ENCODE measurements at places on chromosomes 12 and 14.

- no peak for DNase-seq
Measured at GRCh38 chr14:53500191-53500590, 347.1 kb upstream of the DDHD1 start.

GRCh38 chr12:94761559-94761958, 111.2 kb upstream of the TMCC3 start:
- DNase-seq: no peak

GRCh38 chr12:93043192-93043876, 114.2 kb upstream of the EEA1 start:
- no peak for DNase-seq

DNA sequence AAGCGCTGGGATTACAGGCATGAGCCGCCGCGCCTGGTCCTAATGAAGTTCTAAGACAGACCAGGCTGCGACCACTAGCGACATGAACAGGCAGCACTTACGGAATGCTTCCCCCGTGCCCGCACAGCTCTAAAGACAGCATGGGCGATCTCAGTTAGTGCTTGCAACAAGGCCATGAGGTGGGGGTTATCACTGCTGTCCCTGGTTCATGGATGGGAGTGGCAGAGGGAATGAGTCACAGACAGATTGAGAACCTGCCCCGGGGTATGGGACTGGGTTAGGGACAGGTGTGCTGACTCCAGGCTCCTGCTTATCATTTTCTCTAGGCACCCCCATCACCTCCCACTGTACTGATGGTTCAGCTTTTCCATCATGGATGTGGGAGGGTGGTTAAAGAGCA, 160.9 kb downstream of the VRK1 start:
- no peak for DNase-seq

GRCh38 chr12:46977871-46978375, 101.5 kb upstream of the PCED1B start:
- no peak for DNase-seq

GRCh38 chr12:110819646-110820045, 27.1 kb upstream of the CCDC63 start:
- no peak for DNase-seq

DNA sequence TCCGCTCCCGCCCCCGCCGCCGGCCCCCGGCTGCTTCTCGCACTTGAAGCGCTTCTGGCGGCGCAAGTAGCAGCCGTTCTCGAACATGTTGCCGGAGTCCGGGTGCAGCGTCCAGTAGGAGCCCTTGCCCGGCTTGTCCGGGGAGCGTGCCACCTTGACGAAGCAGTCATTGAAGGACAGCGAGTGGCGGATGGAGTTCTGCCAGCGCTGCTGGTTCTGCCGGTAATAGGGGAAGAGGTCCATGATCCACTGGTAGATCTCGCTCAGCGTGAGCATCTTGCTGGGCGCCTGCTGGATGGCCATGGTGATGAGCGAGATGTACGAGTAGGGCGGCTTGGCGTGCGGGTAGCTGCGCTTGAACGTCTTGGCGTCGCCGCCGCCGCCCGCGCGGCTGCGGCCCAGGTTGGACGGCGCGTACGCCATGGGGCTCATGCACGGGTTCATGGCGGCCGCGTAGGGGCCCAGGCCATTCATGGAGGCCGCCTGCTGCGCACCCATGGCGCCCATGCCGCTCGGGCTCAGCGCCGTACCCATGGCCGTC, 3.0 kb downstream of the FOXA1 start:
- DNase-seq: no peak

GRCh38 chr14:106840991-106841390, 1314.6 kb downstream of the TMEM121 start:
- no peak for DNase-seq

GRCh38 chr12:65557438-65558181, 266.7 kb upstream of the HMGA2 start:
- no peak for DNase-seq

DNA sequence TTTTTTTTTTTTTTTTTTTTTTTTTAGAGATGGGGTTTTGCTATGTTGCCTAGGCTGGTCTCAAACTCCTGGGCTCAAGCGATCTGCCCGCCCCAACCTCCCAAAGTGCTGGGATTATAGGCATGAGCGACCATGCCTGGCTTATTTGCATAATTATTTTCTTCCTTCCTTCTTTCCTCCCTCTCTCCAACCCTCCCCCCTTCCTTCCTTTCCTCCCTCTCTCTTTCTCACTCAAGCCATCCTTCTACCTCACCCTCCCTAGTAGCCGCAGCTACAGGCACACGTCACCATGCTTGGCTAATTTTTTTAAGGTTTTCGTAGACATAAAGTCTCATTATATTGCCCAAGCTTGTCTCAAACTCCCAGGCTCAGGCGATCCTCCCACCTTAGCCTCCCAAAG, 83.8 kb downstream of the PEBP1 start:
- no peak for DNase-seq

DNA sequence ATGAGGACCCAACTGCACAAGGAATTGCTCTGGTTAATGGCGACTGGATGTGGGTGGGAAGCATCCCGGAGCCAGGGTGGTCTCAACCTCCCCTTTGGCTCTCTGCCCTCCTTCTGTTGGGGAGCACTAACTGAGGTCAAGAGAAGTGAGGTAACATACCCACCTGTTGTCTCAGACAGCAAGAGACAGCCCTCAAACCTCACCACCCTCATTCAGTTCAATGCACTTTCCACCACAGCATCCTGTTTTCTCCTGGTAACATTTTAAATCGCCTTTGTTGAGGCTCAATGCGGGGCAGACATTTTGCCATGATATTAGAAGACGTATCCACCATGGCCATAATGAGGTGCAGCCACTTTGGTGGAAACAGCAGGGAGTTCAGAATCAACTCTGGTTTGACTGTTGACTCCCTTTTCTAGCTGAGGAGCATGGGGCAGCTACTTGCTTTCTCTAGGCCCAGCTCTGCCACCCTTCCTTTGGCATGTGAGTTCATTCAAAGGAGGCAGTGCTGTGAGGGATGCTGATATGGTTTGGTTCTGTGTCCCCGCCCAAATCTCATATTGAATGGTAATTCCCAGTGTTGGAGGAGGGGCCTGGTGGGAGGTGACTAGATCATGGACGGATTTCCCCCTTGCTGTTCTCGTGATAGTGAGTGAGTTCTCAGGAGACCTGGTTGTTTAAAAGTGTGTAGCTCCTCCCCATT, 338.6 kb downstream of the PCNX1 start:
- no peak for DNase-seq
